GM18507 (cell line): ENCODE measurements at places on chromosomes 12 and 14.
A peak's percentile ranks its signal among the peaks of the same experiment; 100 is the strongest.

GRCh38 chr14:38205949-38206665 is 1.6 kb upstream of the SSTR1 start:
- DNase-seq, result no peak

- DNase-seq, result no peak
These were observed 4.5 kb downstream of the EFS start for GRCh38 chr14:23360496-23360895.

DNA sequence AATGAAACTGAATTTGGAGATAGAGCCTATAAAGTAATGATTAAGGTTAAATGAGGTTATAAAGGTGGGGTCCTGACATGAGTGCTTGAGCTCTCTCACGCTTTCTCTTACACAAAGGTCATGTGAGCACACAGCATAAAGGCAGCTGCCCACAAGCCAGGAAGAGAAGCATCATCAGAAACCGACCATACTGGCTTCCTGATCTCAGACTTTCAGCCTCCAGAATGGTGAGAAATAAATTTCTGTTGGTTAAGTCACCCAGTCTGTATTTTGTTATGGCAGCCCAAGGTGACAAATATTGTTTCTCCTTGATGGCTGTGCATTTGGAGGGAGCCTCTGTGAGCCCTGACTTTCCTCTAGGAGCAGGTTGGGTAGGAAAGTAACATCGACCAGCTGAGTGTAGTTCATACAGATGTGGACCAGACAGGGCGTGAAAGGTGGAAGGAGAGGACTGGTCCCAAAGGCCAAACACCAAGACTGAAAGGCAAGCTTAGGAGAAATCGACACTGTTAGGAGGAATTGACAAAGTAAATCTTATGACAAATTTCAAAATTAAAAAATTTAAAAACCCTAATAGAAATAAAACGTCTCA is 97.6 kb upstream of the SLC38A2 start:
- DNase-seq, result no peak

DNA sequence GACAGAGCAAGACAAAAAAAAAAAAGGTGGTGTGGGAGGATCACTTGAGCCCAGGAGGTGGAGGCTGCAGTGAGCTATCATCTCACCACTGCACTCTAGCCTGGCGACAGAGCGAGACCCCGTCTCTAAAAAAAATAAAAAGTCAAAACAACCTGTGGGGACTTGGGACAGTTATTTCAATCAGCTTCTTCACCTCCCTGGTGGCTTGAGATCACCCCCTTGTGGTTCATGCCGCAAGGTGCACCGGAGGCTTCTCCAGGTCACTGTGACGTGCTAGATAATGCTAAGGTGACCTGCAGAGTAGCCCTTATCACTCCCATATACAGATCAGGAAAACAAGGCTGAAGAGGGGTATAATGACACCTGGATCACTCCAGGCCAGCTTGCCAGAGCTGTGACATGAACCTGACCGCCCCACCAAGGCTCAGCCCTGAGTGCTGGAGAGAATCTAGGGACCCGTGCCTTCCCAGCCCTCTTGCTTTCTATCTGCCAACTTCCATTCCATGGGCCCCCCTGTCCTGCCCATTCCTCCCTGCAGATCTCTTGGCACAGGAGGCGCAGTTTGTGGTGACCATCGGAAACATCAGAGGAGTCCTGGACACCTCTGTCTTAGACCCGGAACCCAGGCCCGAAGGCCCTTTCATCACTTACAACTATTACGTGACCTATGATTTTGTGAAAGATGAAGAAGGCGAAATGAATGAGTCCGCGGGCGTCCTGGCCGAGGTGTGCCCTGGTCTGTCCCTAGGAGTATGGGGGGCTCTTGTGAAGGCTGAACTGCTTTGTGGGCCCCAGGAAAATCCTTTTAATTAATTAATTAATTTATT is 8.1 kb downstream of the LRRC43 start:
- DNase-seq, result peak; percentile 79

GRCh38 chr14:65290830-65291229 is 121.7 kb upstream of the FUT8 start:
- DNase-seq, result no peak

DNA sequence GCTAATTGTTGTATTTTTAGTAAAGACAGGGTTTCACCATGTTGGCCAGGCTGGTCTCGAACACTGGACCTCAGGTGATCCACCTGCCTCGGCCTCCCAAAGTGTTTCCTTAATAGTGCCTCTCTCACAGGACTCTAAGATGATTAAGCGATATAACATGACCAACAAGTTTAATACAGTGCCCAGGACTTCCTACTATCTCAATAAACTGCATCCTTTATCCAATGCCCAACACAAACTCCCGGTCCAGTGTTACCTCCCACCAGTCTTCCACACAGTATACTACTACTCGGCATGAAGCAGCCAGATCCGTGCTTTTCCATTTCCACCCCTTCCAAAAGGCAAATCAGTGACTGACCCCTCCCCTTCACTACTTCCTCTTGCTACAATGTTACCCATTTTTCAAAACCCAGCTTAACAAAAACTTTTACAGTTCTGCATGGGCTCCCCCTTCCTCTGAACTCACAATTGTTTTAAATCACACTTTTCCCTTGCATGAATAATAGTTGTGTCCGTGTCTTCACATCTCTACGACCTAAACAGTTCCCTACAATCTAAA is 900 bp downstream of the NOP2 start:
- DNase-seq, result no peak

- DNase-seq, result no peak
These were observed 2.0 kb upstream of the TAS2R9 start for GRCh38 chr12:10811883-10812536.

DNA sequence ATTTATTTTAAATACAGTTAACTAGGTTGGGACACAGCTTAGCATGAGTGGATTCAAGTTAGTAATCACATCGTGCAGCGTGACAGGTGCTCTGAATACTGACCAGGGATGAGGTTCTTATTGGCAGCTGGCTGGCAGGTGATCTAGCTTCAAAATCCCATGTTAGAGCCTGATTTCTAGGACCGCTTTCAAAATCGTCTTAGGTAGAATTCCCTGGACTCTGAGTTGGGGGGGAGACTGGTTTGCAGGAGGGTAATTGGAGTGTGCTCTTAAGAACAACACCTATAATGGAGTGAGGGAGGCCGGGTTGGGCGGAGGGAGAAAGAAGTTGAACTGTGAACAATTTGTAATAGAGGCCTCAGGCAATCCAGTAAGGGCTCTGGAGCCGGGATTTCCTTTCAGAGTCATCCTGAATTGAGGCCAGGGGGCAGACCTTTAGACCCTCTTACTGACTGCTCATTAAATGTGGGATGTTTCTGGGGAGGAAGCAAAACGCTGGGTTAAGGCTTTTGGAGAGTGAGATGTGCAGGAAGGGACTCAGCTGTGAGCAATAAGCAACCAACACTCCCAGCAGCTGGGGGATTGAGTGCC is 874 bp upstream of the YARS2 start:
- no peak for DNase-seq

DNA sequence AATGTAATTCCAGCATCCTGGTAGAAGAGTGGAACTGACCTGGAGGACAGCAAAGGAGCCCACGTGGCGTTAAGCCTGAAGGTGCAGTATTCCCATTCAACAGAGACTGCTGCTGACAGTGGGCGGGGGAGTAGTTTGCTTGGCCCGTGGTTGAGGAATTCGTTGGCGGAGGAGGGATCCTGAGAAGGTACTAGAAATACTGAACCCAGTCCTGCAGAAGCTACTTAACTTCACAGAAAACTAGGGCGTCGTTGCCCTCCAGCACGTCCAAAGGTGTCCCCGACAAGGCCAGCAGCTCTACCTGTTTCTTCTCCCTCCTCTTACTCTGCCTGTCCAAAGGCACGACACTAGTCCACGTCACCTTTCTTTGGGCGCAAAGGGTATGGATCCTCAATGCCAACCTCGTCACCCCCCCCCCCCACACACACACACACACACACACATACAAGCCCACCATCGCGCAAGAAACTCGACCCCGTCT is 303 bp downstream of the PUS7L start:
- peak; percentile 5 for DNase-seq

- DNase-seq, result no peak
These were observed 222.6 kb downstream of the RGS6 start for GRCh38 chr14:72154645-72155378.

DNA sequence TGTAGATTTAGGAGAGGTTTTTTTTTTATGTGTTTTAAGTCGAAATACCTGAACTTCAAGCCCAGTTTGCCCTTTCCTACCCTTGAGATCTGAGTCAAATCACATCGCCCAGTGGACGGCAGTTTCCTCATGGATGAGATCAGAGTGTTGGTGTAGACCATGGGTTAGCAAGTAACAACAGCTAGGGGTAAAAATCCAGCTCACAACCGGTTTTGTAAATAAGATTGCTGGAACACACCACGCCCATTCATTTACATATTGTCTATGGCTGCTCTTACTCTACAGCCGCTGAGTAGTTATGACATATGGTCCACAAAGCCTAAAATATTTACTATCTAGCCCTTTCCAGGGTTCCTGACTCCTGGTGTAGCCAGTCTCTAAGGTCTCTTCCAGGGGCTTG is 158.5 kb upstream of the PLEKHG7 start:
- no peak for DNase-seq

DNA sequence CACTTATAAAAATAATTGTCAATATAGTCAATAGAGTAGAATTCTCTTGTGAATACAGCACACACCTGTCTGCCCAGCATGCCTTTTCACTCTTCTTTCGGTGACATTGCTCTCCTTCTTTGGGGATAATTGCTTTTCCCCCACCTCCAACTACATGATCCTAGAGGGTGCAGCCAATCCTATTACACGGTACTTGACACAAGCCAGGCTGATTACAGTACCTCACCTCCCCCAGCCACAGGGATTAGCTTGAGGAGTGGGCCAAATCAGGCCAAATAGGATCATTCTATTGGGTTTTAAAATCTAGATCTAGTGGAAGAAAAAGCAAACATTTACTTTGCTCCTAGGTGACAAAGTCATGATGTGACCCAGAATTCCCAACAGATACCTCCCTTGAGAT is 16.8 kb upstream of the NFYB start:
- no peak for DNase-seq

DNA sequence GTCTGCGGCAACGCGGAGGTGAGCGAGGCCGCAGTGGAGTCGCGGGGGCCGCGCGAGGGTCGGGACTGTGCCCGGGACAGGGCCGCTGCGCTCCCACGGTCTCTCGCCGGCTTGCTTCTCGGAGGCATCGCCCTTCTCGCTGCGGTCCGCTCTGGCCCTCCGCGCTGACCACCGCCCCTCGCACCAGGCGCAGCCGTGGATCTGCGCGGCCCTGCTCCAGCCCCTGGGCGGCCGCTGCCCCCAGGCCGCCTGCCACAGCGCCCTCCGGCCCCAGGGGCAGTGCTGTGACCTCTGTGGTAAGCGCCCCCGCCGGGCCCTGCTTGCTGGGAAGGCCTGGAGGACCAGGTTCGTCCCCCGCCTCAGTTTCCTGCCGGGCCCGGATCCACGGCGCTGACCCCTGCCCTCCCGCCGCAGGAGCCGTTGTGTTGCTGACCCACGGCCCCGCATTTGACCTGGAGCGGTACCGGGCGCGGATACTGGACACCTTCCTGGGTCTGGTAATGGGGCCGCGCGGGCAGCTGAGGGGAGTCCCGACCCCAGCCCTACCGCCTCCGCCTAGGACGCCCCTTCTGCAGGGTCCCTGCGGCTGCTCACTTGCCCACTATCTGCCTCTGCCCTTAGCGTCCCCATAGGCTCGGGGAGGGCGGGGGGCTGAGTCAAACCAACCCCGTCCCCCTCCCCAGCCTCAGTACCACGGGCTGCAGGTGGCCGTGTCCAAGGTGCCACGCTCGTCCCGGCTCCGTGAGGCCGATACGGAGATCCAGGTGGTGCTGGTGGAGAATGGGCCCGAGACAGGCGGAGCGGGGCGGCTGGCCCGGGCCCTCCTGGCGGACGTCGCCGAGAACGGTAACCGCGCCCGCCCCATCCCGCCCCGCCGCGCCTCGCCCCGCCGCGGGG is 7.0 kb downstream of the AMN start:
- no peak for DNase-seq

DNA sequence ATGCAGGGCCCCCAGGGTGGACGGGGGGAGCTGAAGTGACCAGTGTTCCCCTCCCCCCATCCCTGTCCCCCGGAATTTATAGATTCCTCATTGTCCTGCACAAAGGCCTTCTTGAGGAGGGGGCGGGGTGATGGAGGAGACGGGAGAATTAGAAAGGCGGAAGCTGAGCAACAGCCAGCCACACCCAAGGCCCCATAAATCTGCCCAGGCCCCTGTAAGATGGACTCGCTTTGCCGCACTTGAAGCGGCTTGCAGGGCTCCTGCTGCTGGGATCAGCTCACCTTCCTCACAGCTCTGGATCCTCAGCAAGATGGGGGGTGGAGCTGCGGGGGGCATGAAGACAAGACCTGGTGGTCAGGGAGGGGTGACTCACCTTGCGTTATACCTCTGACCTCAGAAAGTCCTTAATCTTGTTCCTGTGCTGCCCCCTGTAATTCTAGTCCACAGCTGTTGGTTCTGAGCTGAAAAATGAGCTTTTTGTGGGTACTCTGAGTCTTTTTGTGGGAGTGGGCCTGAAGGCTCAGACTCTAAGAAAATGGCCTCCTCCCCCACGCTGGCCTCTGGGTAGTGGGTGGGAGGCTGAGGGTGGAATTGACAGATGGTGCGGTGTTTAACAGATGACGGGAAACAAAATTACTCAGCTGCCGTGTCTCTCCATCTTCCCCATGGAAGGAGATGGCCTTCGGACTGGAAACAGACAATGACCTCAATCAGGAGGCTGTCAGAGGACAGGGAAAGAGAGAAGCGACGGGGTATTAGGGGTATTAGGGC is 15.8 kb upstream of the ANKRD33 start:
- DNase-seq, result no peak

DNA sequence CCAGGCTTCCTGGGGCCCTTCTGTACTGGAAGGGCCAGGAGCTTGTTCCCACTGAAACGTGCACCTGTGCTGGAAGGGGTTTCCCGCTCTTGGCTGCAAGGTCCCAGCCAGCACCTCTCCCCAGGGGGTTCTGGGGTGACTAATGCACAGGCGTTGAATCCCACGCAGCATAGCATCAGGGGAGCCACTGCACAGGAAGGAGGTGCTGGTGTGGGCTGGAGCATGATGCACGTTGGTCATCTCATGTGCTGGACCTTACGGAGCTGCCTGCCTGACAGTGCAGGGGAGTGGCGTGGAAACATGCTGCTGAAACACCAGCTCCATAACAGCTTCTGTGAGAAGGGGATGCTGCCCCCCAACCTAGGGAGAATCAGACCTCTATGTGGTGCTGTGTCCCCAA is 623.0 kb downstream of the AACS start:
- no peak for DNase-seq

DNA sequence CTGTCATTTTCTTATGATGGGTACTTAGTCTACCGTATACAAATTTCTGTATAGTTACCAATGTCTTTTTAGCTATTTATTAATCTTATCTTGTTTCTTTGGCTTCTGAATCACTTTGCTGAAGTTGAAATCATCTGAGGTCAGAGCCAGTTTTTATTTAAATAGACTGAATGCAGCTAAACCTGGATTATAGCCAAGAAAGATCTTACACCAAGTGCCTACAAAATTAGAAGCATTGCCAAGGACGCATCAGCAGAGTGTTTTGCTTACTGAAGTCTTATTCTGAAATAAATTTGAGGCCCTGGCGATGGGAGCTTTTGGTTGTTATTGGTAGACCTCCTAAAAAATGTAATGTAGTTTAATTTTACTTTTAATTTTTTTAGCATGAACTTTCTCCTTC is 128.2 kb downstream of the RGS6 start:
- no peak for DNase-seq
